GM04503 (cell line): ENCODE measurements at places on chromosomes 1 and 21.

- DNase-seq, result no peak
Observed at GRCh38 chr1:185404291-185404690, 87.2 kb upstream of the IVNS1ABP start.

GRCh38 chr1:106222403-106222802 lies 834.1 kb upstream of the PRMT6 start:
- DNase-seq, result no peak

- DNase-seq, result no peak
Observed at GRCh38 chr1:64948905-64949833, 17.2 kb downstream of the JAK1 start.

DNA sequence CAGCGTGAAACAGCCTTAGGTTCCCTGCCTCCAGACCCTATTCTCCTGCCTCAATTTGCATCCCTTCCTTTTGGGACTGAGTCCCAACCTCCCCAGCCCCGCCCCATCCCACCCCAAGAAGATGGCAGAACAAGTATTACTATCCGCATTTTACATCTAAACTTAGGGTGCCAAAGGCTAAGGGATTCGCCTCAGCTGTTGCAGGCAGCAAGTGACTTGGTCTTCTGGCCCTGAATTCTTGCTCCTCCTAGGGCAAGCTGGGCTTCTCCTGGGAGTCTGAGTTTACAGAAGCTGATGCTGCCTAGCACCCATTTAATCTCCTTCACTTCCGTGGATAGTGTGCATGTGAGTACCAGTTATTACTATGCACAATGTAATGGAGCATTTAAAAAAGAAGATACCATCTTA lies 161.3 kb upstream of the NR5A2 start:
- no peak for DNase-seq

- DNase-seq, result no peak
Observed at GRCh38 chr1:163267962-163268361, 53.8 kb upstream of the NUF2 start.

GRCh38 chr1:180181996-180182642 lies 27.4 kb downstream of the QSOX1 start:
- DNase-seq, result no peak

DNA sequence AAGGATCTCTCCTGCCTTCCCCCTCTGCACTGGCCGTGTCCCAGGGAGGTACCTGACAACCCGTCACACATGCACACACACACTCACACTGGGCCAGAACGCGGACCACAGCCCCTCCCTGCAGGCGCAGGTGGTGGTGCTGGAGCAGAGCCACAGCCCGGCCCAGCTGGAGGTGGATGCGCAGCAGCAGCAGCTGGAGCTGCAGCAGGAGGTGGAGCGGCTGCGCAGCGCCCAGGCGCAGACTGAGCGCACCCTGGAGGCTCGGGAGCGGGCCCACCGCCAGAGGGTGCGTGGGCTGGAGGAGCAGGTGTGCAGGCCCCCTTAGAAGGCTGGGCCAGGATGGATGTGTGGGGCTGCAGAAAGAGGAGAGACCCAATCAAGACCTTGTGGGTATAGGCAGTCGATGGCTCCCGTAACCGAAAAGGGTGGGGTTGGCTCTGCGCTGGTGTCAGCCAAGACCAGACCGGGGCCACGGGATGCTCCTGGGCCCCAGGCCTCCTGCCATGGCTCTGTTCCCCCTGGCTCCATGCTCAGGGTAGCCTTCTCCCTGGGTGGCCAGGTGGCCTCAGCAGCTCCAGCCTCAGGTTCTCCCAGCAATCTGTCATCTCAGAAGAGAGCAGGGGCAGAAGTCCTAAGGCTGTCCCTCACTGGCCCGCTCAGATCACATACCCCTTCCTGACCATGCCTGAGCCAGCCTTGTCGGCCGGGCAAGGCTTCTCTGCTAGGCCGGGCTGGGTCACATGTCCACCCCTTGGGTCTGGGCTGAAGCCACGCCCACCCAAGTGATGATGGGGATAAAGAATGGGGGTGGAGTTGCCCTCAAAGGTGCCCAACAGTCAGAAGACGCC lies 8.9 kb downstream of the MFAP2 start:
- no peak for DNase-seq

GRCh38 chr1:1067860-1068516 lies 6.1 kb downstream of the RNF223 start:
- DNase-seq, result no peak

DNA sequence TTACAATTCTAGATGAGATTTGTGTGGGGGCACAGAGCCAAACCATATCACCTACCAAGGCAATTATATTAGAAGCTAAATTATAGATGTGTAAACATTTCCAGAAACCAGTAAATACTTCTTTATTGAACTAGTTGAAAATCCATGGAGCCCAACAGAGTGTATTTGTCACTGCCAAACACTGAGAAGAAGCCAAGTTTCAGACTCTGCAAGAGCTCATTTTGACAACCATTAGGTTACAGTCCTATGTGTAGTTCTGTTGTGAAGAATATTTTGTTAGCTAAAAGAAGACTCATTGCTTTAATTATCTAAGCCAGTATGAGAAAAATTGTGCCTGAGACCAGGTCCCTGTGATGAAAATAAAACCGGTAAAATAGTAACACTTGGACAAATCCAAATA lies 358.9 kb upstream of the SGIP1 start:
- no peak for DNase-seq

- no peak for DNase-seq
Observed at GRCh38 chr21:46027851-46028493, 46.4 kb downstream of the COL6A1 start.

DNA sequence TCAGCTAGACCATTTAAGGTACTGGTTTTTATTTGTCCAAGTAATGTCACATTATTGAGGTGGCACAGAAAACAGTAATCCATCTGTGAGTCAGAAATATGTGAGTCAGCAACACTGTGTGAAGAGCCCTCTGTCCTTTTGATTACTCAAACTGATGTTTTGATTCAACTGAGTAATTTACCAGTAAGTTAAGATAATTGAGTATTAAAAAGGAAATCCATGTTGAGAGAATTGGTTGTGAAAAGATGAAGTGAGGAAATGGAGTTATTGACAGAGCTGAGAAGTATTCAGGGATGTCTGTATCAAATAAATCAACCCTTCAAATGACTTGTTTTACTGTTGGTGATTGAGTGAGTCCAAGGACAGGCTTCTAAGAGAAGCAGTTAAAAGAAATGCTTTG lies 302.7 kb upstream of the SGIP1 start:
- no peak for DNase-seq

- DNase-seq, result no peak
Observed at GRCh38 chr1:102833151-102833550, 275.2 kb downstream of the COL11A1 start.

DNA sequence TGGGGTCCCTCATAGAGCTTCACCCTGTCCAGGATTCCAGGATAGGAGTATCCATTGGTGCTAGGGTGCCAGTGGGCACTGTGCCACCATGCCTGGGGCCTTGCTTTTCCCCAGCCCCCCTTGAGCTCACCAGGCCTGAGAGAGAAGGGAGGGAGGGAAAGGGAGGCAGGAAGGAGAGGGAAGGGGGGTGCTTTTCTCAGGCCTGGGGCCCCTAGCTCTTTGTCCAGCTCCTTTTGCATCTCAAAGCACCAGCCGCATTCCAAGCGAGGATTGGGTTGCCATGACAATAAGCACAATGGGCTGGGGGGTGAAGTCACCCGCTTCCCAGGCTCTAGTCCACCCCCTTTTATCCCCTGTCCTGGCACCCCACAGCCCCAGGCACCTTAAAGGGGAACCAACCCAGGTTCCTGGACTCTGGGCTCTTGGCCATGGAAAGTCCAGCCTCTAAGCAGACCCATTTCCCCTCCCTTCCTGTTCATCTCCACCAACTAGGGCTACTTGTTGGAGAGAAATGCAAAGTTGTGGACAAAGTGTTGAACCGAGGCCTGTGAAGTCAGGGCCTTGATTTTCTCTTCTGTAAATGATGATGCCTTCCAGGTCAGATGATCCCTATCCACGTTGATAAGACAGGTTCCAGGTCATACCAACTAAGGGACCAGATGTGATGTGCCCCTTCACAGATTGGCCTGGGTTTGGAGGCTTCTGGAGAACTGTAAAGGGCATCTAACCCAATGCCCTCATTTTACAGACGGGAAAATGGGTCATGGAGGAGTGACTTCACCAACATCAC lies 11.4 kb downstream of the THBS3 start:
- no peak for DNase-seq

DNA sequence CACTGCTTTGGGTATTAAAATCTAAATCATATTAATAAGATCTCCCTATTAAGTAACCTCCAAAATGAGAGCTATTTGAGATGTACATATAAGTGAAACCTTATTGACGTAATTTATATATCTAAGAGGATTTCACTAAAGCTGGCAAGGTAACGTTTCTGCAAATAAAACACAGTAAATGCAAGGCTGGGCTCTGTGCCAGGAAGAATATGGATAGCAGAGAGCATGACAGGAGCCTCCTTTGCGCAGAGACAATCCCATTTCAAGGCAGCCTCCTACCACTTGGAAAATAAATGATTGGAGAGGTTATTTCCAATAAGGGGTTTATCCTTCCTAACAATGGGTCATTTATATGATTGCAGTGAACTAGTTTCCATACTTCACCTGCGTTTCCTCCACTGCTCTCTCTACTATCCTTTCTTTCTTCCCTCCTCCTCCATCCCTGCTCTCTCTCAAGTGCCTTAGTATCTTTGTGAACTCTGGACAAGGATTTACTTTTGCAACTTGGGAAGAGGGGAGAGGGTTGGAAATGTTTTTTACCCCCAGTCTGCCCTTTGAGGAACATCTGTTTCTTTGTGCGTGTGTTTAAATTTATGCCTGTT lies 3.0 kb upstream of the NFIA start:
- DNase-seq, result no peak

DNA sequence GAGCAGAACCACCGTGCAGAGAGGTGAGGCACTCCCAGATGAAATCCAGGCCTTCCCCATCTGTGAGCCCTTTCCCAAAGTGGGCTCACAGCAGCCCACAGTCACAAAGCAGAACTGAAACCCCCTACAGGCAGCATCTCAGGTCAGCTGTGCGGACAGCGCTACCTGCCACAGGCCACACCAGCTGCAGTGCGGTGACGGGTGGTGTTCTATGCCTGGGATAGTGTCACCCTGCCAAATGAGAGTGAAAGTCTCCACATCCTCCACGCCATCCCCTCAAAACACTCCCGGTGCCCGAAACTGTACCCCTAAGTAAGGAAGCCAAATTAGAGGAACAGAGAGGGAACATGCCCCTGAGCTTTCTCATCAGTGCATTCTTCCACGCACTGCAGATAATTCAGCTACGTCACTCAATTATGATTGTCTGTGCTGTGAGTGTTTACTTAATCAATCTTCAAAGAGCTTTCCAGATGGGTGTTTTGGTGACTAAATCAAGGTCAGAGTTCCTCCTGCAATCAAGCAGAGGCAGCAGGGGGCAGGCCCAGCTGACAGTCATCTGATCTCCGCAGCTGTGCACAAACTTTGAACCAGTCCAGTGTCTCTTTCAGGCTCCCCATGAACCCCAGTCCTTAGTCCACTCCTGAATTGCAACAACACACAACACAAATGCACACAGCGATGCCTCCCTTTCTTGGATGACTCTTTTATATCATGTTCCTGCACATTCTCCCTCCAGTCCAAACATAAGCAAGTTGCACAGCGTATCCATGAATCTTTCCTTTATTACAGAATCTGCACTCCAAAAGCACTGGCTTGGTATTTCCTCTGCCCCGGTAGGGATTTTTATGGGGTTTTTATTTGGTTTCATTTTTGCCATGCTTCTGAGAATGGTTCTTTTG lies 150.0 kb downstream of the TOMM20 start:
- no peak for DNase-seq

- no peak for DNase-seq
Observed at GRCh38 chr1:152084853-152085252, 4.0 kb downstream of the TCHHL1 start.

GRCh38 chr1:111225717-111226400 lies 1.7 kb upstream of the CHI3L2 start:
- DNase-seq, result no peak

DNA sequence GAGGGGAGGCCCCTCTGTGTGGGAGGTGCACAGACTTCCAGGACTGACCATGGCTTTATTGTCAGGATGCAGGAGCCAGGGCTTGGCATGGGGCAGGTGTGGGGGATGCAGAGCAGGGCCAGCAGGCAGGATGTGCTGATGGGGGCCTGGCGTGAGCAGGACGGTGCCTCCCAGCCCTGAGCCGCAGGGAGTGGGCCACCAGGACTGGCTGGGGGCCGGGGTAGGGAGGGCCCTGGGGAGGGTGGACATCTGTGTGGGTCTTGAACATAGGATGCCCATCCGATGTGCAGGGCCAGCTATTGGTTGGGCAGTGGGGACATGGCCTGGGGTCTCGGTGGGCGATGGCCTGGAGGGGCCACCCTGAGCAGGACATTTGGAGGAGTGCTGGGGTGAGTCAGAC lies 15.6 kb downstream of the PRMT2 start:
- DNase-seq, result no peak

DNA sequence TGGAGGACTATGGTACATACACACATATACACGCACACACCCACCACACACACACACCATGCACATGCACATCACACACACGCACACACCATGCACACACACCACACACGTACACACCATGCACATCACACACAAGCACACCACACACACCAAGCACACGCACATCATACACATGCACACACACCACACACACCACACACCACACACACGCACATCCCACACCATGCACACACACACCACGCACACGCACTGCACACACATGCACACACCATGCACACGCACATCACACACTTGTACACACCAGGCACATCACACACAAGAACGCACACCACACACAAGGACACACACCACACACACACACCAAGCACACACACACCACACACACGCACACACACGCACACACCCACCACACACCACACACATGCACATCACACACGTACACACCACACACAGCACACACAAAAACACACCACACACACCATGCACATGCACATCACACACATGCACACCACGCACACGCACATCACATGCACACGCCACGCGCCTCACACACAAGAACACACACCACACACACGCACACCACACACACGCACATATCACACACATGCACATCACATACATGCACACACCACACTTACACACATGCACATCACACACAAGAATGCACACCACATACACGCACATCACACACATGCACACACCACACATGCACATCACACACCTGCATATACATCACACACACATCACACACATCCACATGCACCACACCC lies 9.2 kb downstream of the PDE9A start:
- DNase-seq, result no peak

- peak; percentile 83 for DNase-seq
Observed at GRCh38 chr1:236020359-236021219, 44.3 kb downstream of the NID1 start.

DNA sequence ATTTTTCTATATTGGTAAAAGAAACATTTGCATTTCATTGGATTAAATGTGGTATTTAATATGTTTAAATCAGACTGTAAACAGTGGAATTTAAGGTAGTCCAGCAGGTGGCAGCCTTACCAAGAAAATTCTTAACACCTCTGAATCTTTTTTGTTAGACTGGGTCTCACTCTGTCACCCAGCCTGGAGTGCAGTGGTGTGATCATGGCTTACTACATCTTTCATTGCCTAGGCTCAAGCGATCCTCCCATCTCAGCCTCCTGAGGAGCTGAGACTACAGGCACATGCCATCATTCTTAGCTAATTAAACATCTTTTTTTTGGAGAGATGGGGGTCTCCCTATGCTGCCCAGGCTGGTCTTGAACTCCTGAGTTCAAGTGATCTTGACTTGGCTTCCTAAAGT lies 98.8 kb downstream of the RABGAP1L start:
- no peak for DNase-seq

- DNase-seq, result peak; percentile 67
Observed at GRCh38 chr1:8077120-8077573, 51.0 kb upstream of the ERRFI1 start.
